ENCODE measurements at places on chromosomes 13 and 19. TPM values are rescaled to one million over a fixed set of nuclear protein-coding genes. Genes with fewer than 3 reads are reported as not detected.

DNA sequence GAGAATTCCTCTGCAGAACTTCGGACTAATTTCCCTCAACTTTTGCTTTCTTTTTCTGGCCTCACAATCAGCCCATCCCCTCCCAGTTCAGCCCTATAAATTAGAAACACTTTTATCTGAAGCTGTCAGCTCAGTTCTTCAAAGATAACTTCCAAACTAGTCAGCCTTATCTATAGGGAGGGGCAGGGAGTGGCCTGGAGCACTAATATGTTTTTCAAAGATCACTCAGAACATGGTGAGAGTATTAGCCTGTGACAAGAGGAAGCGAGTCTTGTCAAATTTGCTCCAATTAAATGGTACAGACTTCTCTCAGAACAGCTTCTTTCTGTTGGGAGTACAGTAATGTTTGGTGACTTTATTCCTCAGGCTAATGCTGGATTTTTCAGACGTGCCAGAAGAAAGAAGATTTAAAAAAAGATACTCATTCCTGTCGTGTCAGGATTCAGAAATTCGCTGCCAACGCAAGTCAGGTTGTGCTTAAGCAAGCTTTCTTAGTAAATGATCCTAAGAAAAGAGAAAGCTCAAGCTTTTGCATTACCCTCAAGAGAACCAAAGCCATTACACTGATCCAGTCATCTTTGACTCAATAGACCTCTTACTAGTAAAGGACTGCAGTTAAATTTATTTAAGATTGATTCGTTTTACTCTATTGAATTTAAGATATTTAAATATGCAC, 1033.6 kb downstream of the SLITRK5 start:
- DNase-seq: no peak

- no peak for DNase-seq
Measured at GRCh38 chr19:42323852-42324654, 1.4 kb upstream of the MEGF8 start.

DNA sequence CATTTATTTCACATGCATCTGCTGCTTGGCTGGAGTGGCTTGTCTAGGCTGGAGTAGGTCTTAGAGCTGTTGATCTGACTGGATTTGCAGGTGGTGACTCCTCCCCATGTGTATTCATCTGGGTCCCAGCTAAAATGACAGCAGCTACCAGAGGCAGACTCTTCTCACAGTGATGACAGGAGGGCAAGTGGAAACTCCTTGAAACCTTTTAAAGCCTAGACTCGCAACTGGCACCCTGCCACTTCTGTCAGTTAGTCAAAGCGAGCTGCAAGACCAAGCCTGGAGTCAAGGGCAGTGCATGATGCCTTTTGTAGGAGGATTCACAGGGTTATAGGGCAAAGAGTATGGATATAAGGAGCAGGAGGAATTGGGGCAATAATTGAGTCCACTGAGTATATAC, 65.2 kb downstream of the TEX26 start:
- DNase-seq: no peak

- no peak for DNase-seq
Measured at GRCh38 chr13:47289567-47289966, 392.7 kb upstream of the HTR2A start.

- no peak for DNase-seq
Measured at GRCh38 chr13:95571941-95572340, 19.4 kb downstream of the CLDN10 start.

DNA sequence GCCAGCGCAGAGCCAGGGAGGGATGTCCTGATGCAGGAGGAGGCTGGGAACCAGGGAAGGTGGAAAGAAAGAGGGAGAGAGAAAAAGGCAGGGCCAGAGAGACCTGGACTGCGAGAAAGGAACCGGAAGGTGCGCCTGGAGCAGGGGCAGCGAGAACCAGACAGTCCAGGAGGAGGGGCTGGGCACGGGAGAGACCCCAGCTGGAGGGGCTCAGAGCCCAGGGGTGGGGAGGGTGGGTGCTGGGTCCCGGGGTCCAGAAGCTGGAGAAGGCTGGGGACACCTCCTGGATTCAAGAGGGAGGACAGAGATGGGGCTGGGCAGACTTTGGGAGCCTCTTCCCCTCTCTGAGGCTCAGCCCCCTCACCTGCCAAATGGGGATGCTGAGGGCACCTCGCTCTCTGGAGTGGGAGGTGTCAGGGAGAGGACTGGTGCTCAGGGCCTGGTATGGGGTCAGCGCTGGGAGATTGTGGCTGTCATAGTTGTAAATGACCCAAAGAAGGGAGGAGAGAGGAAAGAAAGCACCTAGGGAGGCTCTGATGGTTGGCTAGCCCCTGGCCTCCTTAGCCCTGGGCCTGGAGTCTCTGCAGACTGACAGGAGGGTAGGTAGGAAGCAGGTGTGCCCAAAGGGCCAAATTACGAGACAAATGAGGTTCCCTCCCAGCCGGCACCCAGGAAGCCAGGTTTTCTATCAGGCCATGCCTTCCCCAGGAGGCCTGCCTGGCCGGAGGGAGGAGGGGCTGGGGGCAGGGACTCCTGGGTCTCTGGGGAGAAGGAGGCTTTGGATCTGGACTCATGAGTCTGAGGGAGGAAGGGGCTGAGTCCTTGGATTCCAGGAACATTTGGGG, 1.3 kb upstream of the SPACA6 start:
- no peak for DNase-seq

GRCh38 chr19:2500841-2501261, 24.9 kb downstream of the GADD45B start:
- DNase-seq: no peak

DNA sequence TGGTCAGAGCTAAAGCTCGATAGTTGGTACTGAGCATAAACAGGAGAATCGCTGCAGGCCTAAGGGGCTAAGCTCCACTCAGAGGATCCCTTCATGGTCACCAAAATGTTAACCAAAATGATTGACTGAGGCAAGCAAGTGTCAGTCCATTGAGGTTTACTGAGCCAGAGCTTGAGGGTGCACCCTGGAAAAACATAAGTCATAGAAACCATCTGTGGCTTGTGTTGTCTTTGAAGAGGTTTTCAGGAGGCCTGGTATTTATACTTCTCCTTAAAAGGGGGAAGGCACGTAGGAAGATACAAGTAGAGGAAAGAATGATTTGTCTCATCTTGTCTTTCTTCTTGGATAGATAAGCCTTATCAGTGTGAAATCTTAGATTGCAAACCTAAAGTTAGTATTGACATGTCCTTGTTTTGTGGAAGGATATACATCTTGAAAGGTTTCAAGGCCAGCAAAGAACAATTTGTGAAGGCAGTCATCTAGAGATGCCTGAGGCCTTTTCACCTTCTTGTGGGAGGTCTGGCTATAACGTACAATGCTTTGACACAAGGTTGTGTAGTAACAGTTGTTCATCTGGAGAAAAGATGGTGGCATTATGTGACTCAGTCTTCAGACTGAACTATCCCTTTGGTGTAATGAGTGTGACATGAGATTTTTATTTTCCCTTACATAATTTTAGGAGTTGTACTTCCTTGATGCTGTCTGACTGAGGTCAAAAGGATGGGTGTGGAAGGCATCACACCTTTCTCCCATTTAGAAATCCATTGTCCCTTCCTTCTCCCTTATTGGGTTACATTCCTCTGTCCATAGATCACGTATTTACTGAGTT, 14.7 kb upstream of the CEACAM6 start:
- no peak for DNase-seq

GRCh38 chr13:103287659-103288058, 221.4 kb upstream of the SLC10A2 start:
- no peak for DNase-seq

- no peak for DNase-seq
Measured at GRCh38 chr19:32677657-32678056, 2.0 kb downstream of the RGS9BP start.

- no peak for DNase-seq
Measured at GRCh38 chr13:69921156-69921555, 186.5 kb upstream of the ATXN8OS start.

GRCh38 chr19:4692251-4693077, 22.3 kb upstream of the MYDGF start:
- DNase-seq: no peak

- no peak for DNase-seq
Measured at GRCh38 chr13:41458187-41458760, 924 bp downstream of the RGCC start.

DNA sequence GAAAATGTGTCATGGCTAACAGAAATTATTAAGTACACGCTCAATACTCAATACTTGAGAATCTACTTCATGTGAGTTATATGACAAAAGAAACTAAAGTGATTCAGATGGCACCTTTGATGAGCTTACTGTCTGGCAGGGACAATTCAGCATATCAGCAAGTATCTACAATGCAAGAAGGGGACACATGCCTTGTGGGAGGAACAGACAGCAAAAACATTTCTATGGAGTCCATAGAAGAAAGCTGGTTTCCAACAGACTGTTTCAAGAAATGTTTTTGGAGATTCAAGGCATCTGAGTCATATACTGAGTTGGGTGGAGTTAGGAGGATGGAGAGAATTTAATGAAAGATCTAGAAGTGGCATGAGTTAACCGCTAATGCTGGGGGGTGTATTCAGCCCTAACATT, 54.7 kb downstream of the MBNL2 start:
- DNase-seq: no peak

DNA sequence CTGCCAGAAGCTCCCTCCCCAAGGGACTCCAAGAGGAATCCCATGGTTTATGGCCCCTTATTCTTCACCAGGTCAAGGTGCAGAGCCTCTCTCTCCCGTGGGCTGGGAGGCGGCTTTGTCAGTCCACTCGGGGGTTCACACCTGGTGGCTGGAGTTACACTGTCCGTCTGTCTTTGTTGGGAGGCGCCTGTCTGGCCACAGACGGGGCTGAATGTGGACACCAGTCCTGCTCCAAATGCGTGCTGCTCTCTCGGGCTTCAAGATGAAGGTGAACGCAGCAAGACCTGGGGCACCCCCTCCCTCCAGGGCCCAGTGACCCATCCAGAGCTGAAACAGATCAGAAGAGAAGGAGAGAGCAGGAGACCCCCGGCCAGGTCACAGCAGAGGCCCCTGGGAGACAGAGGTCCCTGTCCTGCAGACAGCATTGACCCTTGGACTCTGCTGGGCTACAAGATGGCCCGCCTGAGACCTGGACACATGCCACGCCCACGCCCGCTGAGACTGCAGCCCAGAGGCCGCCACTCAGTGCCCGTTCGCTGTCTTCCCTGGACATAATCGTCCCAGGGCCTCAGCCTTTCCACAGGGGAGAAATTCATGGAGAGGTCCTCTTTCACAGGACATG, 29.9 kb upstream of the TUBGCP3 start:
- DNase-seq: no peak

DNA sequence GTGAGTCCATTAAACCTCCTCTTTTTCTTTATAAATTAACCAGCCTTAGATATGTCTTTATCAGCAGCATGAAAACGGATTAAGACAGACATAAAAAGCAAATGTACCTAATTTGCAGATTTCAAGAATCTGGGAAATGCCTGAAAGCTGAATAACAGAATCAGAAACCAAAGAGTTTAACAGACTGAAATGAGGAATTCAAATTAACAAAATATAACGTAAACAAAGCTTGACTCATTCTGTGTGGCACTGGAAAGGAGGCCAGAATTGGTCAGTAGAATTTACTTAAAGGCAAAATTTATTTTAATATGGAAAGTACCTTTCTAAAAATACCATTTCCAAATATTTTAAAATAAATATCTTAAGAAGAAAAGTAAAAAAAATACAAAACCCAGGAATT, 540.6 kb upstream of the HTR2A start:
- DNase-seq: no peak

DNA sequence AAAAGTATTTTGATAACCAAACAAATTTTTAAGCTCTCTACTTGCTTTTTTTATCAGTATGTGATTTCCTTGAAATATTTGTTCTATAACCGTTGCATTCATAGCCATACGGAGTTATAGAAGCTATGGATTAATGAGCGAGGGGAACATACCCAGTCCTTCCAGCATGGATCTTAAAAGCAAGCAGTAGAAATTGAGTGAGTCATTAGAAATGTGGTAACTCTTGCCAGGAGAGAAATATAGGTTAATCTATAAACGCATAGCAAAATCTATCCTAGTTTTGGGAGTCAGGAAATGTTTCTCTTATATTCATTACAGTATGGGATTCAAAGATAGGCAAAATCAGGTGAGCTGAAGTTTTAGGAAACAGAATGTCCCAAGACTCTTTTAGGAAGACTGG, 507.4 kb downstream of the DACH1 start:
- DNase-seq: no peak

DNA sequence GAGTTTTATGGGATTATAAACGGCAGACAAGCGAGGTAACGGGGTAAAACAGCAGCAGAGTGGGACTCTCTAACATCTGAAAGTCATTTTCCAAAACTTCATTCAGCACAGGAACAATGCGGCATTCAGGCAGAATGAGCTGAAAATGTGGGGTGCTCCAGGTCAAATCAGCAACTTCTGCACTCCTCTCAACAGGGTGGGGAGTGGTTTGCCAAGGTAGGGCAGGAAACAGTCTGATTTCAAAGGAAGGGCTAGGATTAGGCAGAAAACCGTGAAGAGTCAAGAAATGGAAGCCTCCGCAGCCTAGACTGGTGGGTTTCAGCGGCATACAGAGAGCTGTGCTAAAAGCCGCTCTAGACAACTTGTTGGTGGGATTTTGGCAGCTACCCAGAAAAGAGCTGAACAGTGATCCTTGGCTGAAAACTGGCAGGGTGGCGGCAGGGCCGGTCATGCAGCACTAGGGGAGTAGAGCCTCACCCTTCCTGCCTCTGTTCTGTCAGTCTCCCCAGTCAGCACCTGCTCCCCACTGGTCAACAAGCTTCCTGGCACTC, 154.2 kb upstream of the KLF12 start:
- no peak for DNase-seq

Gene APOC4
- not detected for total RNA-seq

Gene IGFL1
- total RNA-seq: not detected

Gene NCAN
- total RNA-seq: not detected

Gene KLK2
- not detected for total RNA-seq

Gene CALR3
- not detected for total RNA-seq

Gene TPTE2
- total RNA-seq: not detected

Gene DIRAS1
- total RNA-seq: 3.1 TPM

Gene PBX4
- 0.19 TPM for total RNA-seq

Measured in glomerular endothelial cell (primary cell).